ENCODE measurements at places on chromosomes 7 and 10.

DNA sequence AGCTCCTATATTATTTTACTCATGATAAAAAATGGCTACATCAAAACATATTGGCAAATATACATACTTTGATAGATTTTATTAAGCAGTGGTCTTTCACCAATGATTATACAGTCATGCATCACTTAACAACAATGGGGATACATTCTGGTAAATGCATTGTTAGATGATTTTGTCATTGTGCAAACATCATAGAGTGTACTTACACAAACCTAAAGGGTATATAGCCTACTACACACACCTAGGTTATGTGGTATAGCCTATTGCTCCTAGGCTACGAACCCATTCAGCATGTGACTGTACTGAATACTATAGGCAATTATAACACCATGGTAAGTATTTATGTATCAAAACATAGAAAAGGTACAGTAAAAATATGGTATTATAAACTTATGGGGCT is 98.9 kb upstream of the IL6 start:
- DNase-seq, result no peak

DNA sequence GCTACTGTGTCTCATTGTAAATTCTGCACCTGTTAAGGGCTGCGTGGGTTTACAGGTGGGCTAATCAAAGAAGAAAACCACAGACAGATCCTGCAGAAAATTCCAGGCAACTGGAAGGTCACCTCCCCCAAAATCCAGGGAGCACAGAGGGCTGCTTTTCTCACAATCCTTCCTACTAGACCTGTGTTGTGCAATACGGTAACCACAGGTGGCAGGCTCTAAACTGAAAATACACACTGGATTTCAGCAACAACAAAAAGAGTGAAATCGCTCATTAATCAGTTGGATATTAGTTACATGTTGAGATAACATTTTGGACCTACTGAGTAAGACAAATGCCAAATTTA is 83.2 kb downstream of the SLC16A9 start:
- DNase-seq, result no peak

DNA sequence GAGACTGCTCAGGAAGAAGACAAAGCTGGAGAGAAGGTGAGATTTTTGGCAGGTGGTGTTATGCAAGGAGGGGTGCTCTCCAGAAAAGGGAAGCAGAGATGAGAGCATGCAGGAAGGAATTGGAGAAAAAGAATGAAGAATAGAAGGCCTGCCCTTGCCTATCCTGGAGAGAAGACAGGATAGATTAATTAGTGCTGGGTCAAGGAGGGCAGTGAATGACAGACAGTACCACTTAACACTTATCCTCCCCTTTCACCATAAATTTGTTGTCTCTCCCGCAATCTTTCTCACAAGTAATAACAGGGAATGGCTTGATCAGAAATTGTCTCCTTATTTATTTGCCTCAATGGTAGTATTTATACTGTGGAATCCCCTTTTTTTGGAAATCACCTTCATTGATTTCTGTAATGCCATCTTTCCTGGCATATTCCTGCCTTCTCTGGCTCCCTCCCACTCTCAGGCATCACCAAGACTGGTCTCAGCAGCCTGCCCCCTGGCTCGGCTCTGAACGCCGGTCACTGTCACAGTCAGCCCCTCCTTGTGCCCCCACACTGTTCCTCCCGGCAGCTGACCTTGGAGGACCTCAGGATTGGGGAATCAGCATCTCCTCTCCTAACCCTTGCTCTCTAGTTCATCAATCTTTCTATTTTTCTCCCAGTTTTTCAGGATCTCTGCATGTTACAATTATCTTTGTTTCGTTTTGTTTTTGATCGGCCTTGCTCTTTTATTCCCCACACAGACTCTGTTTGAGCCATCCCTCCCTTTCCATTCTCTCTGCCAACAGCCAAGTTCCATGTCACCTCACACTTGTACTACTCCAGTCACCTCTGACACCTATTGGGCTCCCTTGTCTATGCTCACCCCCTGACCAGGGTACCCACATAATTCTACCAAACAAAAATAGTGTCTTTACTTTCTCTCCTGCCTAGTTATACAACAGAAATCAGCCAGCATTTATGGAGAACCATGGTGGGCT is 294.2 kb downstream of the PLXDC2 start:
- no peak for DNase-seq

DNA sequence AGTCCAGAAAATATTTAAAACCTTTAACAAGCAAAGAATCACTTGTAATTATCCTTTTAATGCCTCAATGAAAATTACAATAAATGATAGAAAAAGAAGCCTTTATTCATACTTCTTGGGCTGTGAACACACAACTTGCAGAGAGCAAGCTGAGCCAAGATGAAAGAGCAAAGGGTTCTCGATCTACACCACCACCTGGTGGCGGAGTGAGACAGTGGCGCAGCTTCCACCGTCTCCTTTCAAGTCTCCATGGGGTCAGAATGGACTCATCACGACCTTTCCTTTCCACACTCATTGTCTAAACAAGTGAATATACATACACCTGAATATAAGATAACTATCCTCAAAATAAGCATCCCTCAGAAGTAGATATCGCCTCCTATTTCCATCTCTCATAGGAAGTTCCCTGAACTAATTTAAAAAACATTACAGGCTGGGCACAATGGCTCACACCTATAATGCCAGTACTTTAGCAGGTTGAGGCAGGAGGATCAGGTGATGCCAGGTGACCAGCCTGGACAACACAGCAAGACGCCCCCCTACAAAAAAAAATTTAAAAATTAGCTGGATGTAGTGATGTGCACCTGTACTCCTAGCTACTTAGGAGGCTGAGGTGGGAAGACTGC is 40.7 kb downstream of the ATE1 start:
- peak; percentile 22 for DNase-seq

DNA sequence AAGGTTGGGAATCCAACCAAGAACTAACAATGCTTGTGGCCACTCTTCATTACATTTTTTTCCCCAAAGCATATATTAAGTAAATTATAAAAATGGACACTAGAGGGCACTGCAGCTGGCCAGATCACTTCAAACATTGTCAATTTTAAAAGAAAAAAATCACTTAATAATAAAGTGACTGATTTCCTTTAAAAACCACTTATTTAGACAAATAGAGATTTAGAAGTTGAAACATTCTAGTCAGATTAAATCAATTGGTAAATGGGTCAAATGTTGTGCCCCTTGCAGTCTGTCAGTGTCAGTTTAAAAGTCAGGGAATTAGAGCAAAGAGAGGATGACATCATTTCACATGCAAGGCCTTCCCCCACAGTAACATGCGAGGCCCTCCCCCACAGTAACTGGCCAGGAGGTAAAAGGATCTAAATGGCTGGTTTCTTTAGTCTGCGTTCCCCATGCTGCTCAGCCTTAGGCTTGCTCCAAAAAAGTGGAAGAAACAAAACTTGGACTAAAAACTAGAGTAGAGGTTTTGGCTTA is 177.9 kb downstream of the SKAP2 start:
- DNase-seq, result peak; percentile 63

GRCh38 chr7:131056007-131056406 is 271.7 kb upstream of the MKLN1 start:
- DNase-seq, result no peak

DNA sequence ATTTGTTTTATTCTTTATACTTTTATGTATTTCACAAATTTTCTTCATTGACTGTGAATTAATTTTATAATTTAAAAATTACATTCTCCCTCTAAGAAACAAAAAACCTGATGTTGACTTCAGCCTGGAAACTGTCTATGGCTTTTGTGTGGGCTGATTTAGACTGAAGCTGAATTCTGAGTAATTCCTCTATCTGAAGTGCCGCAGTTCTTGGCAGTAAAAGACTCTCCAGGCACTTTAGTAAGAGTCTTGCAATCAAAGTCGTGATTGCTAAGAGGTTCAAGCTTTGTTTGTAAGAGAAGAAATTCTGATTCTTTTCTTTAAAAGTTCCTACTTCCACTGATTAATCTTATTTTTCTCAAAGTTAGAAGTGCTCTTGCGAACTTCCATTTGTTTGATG is 3.4 kb upstream of the CEP41 start:
- no peak for DNase-seq

GRCh38 chr7:43834463-43835251 is 34.7 kb downstream of the MRPS24 start:
- DNase-seq, result peak; percentile 83

DNA sequence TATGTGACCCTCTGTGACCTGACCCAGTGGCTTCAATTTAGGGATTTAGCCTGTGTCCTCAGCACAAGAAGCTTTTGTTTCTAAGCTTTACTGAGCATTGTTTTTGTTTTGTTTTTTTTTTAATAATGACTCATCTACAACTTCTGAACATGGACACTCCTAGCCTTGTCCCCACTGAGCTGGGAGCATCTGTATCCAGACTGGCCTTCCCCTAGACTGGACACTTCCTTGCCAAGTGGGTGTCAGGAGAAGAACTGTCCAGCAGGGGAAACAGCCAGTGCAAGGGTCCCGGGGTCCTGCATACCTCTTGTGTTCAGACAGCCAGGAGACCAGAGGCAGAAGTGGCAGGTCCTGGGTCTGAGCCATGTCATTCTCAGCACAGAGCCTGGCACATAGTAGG is 108.6 kb downstream of the TMEM130 start:
- DNase-seq, result no peak

DNA sequence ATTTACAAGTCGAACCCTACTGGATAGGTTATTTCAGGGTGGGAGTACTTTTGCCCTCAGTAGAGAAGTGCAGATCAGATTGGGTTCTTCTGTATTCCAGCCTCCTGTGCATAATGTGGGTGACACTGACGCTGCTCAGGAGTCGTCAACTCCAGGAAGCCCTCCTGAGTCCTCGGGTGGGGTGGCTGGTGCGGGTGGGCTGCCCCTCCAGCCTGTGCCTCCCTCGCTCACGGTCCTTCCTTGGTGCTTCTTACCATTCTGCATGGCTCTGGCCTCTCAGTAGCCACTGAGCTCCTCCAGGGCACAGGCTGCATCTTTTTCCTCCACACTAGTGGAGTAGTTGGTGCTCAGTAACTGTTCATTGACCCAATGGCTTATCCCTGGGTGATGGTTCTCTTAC is 4.3 kb downstream of the CDH23 start:
- no peak for DNase-seq

- no peak for DNase-seq
These were observed 22.3 kb downstream of the BRAF start for GRCh38 chr7:140902303-140902953.

- no peak for DNase-seq
These were observed 292.0 kb downstream of the LRMDA start for GRCh38 chr10:75723319-75723980.

- DNase-seq, result no peak
These were observed 1227.5 kb upstream of the C7orf33 start for GRCh38 chr7:147363101-147363500.

DNA sequence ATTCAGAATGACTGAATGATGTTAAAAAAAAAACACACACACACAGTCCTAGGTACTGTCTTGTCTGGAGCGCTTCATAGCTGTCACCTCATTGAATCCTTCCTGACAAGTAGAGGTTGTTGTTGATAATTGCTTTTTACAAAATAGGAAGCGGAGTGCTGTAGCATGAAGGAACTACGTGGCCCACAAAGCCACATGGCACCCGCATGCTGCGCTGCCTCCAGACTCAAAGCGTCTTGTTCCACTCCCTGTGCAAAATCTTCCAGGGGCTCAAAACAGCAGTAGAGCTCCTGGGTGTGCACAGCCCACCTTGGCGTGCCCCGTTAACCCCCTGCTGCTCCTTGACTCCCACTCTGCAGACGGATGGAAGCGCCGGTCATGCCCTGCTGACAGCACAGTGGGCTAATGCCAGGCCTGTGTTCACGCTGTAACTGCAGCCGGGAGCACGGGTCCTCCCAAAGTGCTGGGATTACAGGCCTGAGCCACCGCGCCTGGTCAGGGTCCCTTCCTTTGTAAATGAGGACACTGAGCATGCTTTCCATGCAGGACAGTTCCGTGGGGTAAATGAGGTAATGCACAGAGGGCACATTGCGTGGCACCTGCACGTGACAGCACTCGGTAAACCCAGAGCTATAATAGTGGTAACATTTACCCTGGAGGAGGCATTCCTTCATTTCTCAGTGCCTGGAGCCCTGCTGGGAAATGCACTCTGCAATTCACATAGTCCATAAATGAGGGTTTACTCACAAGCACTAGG is 91.1 kb upstream of the GNA12 start:
- no peak for DNase-seq

- peak; percentile 41 for DNase-seq
These were observed 37.4 kb downstream of the CCDC6 start for GRCh38 chr10:59868696-59869593.

DNA sequence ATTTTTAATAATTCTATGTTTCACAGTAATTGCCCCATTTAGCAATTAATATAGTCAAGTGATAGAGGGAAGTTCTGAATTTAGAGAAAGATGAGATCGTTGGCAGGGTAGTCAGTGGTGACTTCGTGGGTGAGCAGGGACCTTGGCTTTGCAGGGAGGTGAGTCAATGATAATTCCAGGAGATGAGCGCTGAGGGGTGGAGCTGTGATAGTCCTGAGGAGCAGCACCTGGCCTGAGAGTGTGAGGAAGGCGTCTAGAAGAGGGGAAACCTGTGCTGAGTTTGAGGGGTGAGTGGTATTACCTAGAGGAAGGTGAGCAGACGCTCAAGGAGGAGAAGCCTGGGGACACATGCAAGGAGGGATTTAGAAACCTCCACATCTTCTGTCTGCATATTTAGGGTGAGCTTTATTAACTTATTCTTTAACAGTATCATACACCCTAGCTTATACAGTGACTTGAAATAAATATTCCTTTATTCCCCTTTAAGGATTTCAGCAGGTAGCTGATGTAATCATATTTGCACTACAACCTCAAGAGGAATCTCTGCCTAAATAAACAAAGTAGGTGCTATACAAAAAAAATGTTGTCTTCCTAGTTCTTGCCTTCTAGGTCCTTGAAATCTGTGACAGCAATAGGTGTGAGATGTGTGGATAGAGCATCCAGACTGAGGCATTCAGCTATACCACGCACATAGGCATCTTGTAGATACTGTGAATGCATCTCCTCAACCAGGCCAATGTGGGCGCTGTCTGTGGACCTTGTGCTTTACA is 2.1 kb upstream of the TRIL start:
- no peak for DNase-seq

- no peak for DNase-seq
These were observed 1079.9 kb upstream of the LRRTM3 start for GRCh38 chr10:65845916-65846315.

DNA sequence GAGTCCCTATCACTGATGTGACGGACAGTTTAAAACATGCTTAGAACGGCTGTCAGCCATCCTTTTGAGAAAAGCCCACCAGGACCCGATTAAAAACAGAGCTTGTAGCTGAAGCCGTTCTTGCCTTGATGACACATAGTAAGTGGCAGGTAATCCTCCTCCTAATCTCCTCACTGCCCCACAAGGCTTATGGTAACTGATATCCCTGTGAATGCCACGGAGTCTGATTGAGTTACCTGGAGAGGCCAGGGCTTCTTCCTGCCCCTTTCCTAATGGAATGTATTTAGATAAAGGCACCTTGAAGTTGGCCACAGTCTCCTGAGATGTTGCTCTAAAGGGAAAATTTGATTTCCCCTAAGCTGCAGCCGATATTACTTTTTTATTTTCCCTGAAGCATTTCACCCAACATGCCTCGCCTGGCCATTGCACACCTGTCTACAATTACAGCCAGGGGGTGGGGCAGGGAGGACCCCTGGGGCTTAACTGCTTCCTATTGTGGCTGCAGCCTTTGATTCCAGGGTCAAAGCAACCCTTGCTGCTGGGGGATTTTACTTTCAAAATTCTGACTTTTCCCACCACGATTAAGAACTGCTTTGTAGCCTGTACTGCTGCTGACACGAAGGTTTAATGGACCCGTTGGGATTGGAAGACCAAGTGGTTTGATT is 169.0 kb upstream of the GPR26 start:
- DNase-seq, result no peak

GRCh38 chr7:47488969-47489342 is 93.0 kb downstream of the TNS3 start:
- DNase-seq, result no peak

All from LoVo (cell line).